Type B pancreatic cell (in vitro differentiated cells): ENCODE measurements at places on chromosomes 16 and 17. TPM values are rescaled to one million over a fixed set of nuclear protein-coding genes. Genes with fewer than 3 reads are reported as not detected.
A peak's percentile ranks its signal among the peaks of the same experiment; 100 is the strongest.

CCL23 gene
- not detected in 2 replicates for total RNA-seq

CAPNS2 gene
- total RNA-seq = 4.7 and 24.6 TPM in 2 replicates

MON1B gene
- 41.6 and 48.7 TPM in 2 replicates for total RNA-seq

GNG13 gene
- not detected in 2 replicates for total RNA-seq

KIAA0753 gene
- 26.4 and 33.7 TPM in 2 replicates for total RNA-seq

ATP2A1 gene
- 1.5 and 4.4 TPM in 2 replicates for total RNA-seq

C16orf95 gene
- total RNA-seq = 3.0 and 6.3 TPM in 2 replicates

MT4 gene
- not detected in 2 replicates for total RNA-seq

CCL2 gene
- 3.4 and 20.0 TPM in 2 replicates for total RNA-seq

CD300LB gene
- not detected in 2 replicates for total RNA-seq

FUS gene
- 400 and 654 TPM in 2 replicates for total RNA-seq

CCL17 gene
- not detected in 2 replicates for total RNA-seq

IRX5 gene
- total RNA-seq = 21.5 and 29.1 TPM in 2 replicates

GRCh38 chr17:83151442-83152226 lies 72.2 kb downstream of the METRNL start:
- DNase-seq = peak; percentile 62

- DNase-seq = no peak
Observed at GRCh38 chr16:86901483-86901882, 323.1 kb downstream of the FOXL1 start.

DNA sequence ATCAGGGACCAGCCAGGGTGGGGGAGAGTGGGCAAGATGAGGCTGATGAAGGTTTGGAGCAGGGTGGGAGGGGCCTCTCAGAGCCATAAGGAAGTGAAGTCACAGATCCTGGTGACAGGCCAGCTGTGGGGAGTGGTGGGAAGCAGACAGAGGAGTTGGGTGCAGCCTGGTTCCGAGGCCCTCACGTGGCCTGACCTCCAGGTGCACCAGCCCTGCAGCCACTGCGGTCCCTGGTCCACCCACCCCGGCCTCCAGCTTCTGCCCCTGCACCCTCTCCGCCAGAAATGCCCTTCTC lies 3.9 kb upstream of the ZFPM1 start:
- no peak for DNase-seq

DNA sequence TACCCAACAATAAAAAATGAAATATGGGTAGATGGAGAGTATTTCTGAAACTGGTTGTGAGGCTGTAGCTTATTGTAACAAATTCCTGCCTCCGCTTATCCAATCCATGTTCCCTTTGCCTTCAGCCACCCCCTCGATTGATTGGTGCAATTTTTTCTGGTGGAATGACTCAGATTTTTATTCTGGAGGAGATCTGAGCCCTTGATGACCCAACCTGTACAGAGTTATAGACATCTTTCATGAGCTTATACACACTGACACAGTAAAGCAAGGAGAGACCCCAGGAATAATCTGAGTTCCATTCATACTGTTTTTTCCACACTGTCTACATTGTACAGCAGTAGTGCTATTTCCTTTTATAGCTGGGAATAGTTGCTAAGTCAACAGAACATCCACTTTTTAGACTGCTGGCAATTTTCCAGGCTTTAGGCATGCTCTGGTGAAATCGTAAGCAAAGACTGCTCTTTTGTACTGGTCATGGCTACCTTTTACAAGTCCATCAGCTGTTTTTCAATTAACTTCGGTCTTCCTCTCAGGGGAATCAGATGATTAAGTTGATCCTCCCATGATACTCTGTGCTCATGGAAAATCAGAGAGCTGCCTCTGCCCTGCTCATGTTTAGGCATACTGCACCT lies 30.1 kb downstream of the CCL4 start:
- DNase-seq = no peak

DNA sequence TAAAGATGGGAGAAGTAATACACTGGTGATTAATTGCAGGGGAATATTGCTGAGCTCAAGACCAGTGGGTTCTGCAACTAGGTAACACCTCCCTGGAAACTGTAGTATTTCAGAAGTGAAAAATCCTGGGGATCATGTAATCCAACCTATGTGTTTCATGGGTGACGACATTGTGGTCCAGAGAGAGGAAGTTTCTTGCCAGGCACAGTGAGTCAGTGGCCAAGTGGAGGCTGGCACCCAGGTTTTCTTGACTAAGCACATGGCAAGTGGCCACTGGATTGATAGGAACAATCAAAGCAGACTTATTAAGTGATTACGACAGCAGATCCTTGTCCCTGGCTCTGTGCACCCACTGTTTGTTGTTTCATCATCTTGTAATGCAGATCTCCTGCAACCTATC lies 14.6 kb upstream of the CIITA start:
- no peak for DNase-seq

DNA sequence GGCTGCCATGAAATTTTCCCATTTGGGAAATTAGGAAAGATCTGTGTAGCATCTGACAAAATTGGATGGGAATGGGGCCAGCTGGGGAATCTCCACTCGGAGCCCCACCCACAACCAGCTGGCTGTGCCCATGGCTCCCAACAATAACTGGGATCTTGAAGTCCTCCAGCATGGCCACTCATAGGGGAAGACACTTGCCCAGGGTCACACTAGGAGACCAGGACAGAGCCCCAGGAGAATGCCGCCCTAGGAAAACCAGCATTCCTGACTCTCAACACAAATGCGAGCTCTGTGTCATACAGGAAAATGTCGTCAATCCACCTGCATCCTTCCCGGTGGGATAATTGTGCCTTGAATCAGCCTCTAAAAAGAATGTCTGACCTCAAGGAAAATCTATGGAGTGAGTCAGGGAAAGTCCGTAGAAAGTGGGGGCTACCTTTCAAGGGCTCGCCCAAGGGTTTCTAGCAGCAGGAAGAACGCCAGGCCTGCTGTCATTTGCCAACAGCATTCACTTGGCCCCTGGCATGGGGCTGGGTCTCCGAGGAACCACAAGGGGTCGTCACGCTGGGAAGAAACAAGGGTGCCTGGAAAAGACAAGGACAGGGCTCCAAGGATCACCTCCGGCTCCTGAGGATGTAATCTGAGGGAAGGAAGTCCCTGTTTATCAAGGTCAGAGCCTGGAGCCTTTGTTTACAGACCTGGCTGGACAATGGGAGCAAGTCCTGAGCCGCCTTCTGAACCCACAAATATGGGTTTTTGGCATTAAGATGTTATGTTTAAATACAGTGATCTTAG lies 15.9 kb downstream of the CDH5 start:
- no peak for DNase-seq

DNA sequence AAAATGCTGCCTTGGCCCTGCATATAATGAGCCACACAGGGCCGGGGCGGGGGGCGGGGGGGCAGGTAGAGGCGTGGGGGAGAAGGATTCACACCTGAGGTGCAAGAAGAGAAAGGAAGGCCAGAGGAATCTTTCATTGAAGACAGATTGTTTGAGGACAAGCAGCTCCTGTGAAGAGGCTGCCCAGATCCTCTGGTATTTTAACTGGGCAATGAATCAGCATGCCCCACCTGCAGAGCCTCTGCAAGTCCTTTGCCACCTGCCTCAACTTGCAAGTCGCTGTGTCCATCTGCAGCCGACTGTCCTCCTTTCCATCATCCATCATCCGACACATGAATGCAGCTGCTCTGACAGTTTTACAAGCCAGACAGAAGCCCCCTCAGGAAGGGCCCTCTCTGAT lies 1.2 kb upstream of the SOST start:
- DNase-seq = no peak

- DNase-seq = no peak
Observed at GRCh38 chr16:85359147-85359822, 247.0 kb upstream of the CIBAR2 start.

DNA sequence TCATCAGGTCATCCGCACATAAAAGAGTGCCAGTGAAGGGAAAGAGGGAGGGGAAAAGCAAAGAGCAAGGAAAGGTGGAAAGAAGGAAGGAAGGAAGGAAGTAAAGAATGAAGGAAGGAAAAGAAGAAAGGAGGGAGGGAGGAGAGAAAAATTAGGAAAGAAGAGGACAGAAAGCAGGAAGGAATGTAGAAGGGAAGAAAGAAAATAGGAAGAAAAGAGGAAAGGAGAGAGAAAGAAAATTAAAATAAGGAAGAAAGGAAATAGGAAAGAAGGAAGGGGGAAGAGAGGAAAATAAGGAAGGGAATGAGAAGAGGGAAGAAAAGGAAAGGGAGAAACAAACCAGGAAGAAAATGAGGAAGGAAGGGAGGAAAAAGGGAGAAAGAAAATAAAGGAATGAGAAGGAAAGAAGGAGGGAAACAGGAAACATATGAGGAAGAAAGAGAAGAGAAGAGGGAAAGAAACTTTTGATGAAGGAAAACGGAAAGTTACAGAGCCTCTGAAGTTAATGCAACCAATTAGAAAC lies 212.6 kb downstream of the XYLT1 start:
- no peak for DNase-seq

DNA sequence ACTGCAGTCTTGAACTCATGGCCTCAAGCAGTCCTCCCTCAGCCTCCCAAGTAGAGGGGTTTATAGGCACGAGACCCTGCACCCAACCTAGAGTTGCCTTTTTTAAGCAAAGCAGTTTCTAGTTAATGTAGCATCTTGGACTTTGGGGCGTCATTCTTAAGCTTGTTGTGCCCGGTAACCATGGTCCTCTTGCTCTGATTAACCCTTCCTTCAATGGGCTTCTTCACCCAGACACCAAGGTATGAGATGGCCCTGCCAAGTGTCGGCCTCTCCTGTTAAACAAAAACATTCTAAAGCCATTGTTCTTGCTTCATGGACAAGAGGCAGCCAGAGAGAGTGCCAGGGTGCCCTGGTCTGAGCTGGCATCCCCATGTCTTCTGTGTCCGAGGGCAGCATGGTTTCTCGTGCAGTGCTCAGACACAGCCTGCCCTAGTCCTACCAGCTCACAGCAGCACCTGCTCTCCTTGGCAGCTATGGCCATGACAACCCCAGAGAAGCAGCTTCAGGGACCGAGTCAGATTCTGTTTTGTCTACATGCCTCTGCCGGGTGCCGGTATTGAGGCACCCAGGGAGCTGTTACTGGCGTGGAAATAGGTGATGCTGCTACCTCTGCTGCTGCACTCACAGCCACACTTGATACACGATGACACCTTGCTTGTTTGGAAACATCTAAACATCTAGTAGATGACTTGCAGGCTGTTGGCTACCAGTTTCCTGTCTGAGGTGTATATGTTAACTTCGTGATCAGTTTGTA lies 3.3 kb downstream of the RPL13 start:
- DNase-seq = no peak

DNA sequence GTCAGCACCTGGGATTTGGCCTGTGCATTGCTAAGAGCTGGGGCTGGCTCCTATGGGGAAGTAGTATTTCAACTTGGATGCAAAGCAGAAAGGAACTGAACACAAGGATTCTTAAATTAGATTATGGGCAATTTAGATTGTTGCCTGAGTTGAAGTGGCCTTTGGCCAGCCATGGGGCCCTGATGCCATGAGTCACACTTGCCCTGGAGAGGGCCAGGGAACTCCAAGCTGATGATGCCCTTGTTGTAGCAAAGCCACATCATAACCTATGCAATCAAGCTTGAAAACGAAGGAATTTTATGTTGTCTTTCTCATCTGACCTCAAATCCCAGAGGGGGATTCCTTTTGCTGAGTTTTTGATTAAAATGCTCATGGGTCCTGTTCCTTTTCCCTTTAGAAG lies 3.9 kb upstream of the SPATA32 start:
- no peak for DNase-seq

- no peak for DNase-seq
Observed at GRCh38 chr17:29168079-29168758, 12.0 kb downstream of the MYO18A start.

- DNase-seq = no peak
Observed at GRCh38 chr17:45241328-45242028, 19.8 kb downstream of the FMNL1 start.

- no peak for DNase-seq
Observed at GRCh38 chr16:85638695-85639409, 25.7 kb downstream of the GSE1 start.

DNA sequence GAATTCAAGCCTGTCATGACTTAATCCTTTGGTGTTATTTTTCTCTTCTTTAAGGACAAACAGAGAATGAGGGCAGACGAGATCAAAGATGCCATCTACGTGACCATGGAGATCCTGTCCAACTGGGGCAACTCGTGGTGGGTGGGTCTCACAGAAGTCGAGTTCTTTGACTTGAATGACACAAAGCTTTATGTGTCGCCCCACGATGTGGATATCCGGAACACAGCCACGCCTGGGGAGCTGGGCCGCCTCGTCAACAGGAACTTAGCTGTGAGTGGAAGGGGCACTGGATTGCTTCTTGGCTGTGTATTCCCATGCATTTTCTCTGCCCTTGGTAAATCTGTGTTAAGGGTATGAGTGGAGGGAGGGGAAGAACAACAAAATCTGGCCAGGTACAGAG lies 158.7 kb downstream of the KATNIP start:
- no peak for DNase-seq

- DNase-seq = no peak
Observed at GRCh38 chr16:17367923-17368322, 102.8 kb downstream of the XYLT1 start.

GRCh38 chr17:58487589-58488427 lies at the start of gene HSF5:
TSS of gene HSF5 (minus strand) at chr17:58488408. CDS start at chr17:58488274, 134 bp downstream.
- DNase-seq = no peak

DNA sequence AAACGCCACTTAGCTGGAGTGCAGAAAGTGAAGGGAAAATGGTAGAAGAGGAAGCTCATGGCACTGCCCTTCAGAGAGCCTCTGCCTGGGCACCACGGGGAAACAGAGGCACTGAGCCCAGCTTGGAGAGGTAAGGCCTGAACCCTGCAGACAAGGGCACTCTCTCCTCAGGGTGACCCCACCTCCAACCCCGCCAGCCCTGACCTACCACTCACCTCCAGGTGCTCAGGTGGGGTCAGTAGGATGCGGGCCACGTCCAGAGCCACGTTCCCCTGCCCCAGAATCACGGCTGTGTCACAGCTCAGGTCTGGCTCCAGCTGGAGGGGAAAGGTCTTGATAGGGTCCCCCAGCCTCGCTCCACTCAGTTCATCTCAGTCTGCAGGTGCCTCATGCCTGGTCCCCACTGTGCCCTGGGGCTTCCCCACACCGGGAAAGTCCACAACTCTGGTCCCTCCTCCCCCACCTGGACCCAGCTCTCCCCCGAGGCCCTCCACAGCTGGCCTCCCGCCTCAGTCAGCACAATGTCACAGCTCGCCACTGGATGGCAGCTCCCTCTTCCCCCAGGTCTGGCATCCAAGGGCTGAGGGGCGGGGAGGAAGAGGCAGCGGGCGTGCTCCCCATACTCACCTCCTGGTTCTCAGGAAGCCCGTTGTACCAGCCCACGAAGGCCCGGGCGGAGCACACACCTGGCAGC lies 6.0 kb upstream of the GRIN2C start:
- DNase-seq = no peak

DNA sequence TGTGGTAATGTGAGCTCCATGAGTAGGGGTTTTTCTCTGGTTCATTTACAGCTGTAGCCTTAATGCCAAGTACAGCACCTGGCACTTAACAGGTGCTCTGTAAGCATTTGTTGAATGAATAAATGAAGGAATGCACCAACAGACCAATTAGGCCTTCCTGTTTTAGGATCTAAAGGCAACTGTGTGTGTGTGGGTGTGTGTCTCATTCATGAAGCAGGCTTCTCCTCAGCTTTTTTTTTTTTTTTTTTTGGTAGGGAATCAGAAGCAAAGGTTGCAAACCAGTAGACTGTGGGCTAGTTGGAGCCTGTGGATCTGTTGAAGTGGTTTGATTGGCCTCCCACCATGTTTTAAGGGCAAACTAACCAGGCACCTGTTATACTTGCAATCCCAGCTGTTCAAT lies 48.1 kb downstream of the HS3ST2 start:
- DNase-seq = no peak

- DNase-seq = no peak
Observed at GRCh38 chr16:12499032-12499745, 304.5 kb downstream of the CPPED1 start.

- DNase-seq = no peak
Observed at GRCh38 chr17:74413491-74413890, 18.4 kb upstream of the GPRC5C start.

- DNase-seq = no peak
Observed at GRCh38 chr16:74922150-74923138, 62.5 kb downstream of the WDR59 start.
